ENCODE measurements at places on chromosomes 7 and 10.

GRCh38 chr10:108662975-108663374, 1260.3 kb downstream of the XPNPEP1 start:
- no peak for DNase-seq

- DNase-seq: peak; percentile 27
Observed at GRCh38 chr10:22682237-22683139, 31.9 kb downstream of the PIP4K2A start.

DNA sequence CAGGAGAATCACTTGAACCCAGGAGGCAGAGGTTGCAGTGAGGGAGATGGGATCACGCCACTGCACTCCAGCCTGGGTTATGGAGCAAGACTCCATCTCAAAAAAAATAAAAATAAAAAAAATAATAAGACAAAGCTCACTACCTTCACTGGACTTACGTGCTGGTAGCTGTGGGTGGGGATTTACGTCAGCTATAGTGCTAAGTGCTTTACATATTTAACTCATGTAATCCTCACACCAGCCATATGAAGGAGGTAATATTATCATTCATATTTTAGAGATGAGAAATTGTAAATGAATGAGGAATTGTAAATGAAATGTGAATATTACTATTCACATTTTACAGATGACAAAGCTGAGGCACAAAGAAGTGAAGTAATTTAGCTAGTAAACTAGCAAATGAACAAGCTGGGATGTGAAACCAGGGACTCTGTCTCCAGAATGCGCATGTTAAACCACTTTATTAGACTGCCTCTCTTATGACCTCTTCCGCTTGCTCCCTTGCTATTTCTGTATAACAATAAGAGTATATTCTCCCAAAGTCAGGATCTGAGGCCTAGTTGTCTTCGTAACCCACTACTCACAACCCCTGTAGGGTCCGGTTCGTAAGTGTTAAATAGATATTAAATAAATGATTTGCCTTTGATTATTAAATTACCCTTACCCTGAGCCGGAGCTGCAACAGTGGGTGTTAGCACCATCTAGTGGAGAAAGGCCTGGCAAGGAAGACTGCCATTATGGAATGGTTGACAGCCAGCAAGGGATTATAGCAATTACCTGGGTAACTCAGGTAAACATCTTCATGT, 70.2 kb downstream of the HTR7 start:
- DNase-seq: peak; percentile 64

DNA sequence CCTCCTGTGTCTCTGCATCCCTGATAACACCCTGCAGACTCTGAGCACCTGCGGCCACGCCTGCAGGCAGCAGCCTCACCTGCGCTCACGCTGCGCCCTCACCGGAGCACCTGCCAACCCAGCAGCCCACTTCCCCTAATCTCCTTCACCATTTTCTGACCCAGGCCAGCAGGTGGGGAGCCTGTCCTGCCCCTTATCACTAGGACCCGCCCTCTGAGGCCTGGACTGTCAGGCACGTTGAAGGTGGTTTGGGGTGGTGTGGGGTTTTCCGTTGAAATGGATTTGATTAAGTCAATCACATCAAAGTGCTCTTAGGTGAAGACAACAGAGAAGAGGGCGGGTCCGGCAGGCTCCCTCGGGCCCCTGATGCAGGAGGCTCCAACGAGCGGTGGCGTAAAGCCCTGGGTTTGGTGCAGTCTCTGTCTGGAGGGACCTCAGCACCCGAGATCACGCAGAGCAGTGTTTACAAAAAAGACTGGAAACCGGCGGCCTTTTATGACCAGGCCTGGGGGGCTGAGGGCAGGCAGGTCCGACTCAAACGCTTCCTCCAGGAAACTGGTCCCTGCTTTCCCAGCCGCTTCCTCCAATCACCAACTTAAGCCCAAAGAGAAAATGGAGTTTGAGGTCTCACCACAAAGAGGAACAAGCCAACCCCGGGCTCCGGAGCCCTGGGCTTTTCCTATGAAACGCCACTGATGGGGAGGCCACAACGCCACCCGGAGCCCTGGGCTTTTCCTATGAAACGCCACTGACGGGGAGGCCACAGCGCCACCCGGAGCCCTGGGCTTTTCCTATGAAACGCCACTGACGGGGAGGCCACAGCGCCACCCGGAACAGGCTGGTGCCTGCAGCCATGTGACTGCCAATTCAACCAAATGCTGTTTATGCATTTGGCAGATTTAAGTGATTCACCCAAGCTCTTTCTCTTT, 45.5 kb downstream of the DPYSL4 start:
- DNase-seq: no peak

DNA sequence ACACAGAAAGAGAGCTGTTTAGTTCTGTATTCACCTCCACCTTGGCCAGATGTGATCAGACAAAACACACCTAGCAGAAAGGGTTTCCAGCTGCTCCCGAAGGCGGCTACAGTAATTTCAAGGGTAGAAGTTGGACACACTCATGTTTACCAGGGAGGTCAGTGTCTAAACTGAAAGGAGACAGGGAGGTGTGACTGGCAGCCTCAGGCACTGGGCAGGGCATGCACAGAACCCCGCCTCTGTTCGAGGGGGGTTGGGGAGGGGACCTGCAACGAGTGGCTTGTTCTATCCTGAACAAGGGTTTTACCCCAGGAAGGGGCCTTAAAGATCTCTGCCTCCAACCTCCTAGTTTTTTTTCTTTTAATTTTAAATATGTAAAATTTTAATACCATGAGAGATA, 49.6 kb downstream of the BPGM start:
- DNase-seq: no peak

GRCh38 chr7:151552352-151553028, 32.8 kb upstream of the RHEB start:
- DNase-seq: no peak
